ENCODE measurements at places on chromosomes 6 and 20.

GRCh38 chr20:58408603-58409246 is 19.7 kb downstream of the VAPB start:
- DNase-seq: no peak

GRCh38 chr20:31515775-31516107 is 1.5 kb downstream of the HM13 start:
- no peak for DNase-seq

- DNase-seq: no peak
These were observed 5.4 kb upstream of the RAB44 start for GRCh38 chr6:36692220-36692619.

DNA sequence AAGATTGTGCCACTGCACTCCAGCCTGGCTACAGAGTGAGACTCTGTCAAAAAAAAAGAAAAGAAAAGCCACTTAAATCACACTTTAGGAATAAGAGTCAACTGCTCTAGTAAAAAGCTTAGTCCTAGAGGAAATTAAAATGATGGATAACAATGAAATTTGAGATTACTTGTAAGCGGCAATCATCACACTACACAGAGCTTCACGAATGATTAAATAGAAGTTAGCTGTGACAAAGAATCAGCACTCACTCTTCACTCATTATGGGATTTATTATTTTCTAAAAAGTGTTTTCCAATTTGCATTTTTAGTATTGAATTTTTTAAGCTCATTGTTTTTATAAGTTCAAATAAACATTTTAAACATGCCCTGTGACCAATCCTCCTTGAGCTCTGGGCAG is 718.0 kb downstream of the UTRN start:
- DNase-seq: no peak

GRCh38 chr6:57024321-57024720 is 22.2 kb upstream of the KIAA1586 start:
- no peak for DNase-seq

- DNase-seq: no peak
These were observed 4.7 kb downstream of the MMP9 start for GRCh38 chr20:46013322-46013828.

DNA sequence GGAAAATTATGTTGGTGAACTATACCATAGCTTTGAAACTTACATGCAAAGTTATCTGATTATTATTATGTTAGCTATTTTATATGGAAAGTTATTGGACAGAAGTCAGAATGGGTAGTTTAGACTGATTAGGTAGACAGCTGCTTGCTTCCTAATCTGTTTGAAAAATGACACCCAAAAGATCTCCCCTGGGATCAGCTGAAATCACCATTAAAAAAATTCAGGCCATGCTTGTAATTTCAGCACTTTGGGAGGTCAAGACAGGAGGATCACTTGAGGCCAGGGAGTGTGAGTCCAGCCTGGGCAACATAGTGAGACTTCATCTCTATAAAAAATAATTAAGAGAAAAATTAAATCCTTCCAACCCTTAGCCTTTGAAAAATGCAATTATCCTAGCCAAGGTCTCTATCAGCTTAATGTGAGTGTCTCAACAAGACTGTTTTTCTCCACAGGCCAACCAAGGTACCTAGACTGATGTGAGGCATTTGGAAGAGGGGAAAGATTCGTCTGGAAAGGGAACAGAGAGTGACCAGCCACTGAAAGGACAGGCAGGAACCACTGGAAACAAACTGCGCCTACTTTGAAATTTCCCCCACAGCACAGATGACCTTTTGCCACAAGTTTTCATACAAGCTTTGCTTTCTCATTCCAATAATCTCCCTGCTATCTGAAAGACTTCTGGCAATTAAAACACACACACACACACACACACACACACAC is 232.3 kb downstream of the GMPR start:
- DNase-seq: no peak

DNA sequence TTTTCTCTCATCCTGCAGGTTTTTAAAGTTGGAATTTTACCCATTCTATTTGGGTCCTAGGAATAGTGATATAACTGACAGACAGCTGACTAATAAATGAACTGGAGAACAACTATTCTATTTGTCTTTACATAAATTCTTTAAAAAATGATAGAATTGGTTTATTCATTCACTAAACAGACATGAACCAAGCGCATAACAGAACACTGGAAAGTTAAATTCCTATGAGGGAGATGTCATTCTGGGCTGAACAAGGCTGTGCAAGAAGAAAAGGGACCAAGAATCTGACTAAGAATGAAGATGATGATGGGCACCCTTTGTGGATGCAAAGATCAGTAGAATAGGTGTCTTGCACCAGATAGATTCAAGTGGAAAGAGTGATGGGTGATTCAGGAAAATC is 256.3 kb upstream of the SASH1 start:
- DNase-seq: no peak

- no peak for DNase-seq
These were observed 7.4 kb downstream of the OSER1 start for GRCh38 chr20:44203161-44203560.

DNA sequence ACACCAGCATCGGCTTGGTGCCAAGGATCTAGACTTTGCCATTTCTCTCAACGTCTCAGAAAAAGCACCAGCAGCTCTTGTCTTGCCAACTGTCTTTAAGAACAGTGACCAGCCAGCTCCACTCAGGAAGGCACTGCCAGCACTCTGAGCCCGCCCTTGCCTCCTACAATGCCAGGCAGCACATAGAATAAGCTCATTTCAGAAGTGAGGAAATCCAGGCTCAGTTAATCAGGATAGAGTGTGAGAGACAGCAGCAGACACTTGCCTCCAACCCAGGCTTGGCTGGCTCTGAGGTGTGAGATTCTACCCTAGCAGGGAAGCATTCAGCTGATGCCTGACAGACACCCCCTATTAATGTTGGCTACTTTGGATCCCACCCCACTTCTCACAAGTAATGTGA is 4.3 kb upstream of the SYNDIG1 start:
- DNase-seq: no peak

GRCh38 chr20:17852323-17852722 is 116.3 kb downstream of the SNX5 start:
- DNase-seq: no peak

DNA sequence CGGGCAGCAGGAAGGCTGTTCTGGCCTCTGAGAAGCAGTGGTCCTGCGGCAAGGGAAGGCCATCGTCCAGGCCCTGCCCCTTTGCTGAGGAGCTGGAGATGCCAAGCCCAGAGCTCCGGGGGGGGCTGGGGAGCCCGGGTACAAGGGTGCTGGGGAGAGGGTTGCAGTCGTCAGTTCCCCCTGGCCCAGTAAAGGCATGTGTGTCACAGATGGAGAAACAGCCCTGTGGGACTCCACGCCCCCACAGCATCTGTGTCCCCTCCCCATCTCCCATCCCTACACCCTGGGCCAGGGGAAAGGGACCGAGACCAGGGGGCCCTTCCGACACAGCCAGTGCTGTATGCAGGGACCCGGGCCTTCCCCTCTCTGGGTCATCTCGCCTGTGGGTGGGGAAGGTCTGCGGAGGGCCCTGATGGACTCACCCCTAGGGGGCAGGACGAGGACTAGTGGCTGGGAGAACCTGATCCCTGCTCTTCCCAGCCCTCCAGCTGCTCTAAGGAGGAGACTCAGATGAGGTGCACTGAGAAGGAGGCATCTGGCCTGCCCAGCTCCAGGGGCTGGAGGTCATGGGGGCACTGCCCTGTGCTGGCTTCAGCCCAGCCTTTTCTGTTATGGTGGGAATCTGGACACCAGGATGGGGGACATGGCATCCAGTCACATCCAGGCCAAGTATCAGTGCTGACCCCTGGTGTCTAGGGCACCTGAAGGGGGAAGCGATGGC is 609 bp downstream of the MYL9 start:
- no peak for DNase-seq

GRCh38 chr6:157235600-157236039 is 87.7 kb downstream of the TMEM242 start:
- DNase-seq: no peak

- no peak for DNase-seq
These were observed 373.4 kb downstream of the THBS2 start for GRCh38 chr6:168880271-168880670.

GRCh38 chr6:25898289-25898977 is 24.4 kb upstream of the SLC17A3 start:
- DNase-seq: no peak

DNA sequence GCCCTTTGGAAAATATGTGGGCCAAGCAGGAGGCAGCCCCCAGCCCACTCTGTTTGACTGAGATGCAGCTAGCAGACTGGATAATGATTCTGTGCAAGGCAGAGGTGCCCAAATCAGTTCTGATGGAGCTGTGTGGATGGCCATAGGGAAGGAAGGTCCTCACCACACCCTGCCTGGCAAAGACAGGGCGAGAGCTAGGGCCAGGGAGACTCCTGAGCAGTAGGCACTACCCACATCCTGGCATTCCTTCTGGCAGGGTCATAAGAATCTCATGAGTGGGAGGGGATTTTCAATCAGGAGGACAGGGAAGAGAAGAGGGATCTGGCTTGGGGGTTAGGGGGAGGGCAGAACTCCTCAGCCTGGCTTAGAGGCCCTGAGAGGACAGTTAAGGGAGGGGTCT is 18.6 kb upstream of the TREM2 start:
- no peak for DNase-seq

GRCh38 chr6:108580646-108581045 is 19.9 kb downstream of the FOXO3 start:
- no peak for DNase-seq

DNA sequence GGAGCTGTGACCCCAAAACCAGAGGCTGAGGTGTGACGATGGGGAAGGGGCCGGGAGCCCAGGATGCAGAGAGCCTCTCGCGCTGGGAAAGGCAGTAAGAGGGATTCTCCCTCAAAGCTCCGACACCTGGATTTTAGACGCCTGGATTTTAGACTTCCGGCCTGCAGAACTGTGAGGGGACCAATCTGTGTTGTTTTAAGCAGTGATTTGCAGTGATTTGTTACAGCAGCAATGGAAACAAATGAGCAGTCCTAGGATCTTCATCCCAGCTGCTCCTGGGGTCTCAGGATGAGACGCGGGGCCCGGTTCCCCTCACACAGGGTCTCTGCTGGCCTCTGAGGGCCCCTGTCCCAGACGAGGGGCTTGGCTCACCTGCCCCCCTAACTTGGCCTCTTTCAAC is 365.5 kb downstream of the THBS2 start:
- DNase-seq: no peak

DNA sequence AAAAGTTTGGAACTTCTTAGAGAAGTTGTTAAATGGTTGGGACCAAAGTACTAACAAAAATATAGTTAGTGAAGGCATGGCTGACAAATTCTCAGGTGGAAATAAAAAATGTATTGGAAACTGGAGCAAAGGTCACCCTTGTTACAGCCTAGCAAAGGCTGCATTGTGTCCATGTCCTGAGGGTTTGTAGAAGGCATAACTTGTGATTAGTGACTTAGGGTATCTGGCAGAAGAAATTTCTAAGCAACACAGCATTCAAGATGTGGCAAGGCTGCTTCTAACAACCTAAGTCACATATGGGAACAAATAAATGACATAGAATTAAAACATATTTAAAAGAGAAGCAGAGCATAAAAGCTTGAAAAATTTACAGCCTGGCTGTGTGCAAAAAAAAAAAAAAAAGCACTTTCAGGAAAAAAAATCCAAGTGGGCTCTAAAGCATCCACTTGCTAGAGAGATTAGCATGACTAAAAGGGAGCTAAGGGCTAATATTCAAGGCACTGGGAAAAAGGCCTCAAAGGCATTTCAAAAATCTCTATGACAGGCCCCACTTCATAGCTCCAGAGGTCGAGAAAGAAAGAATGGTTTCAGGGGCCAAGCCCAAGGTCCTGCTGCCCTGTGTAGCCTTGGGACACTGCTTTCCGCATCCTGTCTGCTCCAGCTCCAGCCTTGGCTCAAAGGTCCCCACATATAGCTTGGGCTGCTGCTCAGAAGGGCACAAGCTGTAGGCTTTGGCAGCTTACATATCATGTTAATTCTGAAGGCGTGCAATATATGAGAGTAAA is 453.2 kb upstream of the PTCHD4 start:
- no peak for DNase-seq

- DNase-seq: no peak
These were observed 159.8 kb upstream of the ECI2 start for GRCh38 chr6:4295058-4295782.

DNA sequence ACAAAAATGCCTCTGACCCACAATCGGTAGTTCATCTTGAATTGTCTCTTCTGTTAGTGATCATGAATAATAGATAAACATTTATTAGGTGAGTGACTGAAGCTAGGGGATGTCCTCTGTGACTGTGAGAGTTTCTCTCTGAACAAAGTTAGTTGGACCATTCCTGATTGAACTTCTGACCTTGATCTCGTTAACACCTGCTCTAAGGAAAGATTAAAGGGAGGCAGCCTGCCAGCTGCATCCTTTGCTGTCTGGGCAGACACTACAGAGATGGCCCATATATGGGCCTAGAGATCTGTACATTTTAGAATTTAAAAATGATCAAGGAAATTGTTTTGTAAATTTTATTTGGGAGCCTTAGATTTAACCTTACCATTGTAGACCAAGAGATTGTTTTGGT is 27.3 kb downstream of the MAPK14 start:
- DNase-seq: no peak

GRCh38 chr20:41352666-41353065 is 12.0 kb downstream of the LPIN3 start:
- DNase-seq: no peak

DNA sequence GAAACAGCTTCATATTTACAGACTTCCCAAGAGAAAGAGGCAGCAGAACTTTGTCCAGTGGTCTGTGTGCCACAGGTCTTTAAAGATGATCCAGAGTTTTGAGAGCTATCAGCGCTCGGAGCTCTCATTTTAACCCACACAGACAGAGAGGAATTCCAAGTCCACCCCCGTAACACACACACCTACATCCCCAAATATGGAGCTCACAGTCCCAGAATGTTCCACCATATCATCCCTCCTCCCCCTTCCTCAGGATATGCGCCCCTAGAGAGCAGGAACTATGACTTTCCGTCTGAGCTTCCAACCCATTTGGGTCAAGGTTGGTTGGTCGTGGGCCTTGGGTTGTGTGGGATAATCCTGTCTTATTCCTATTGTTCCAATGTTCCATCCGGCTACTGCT is at the start of gene DEFB128:
TSS of gene DEFB128 (minus strand) at position 101 of the 400 bp plus-strand sequence. CDS start at position 13, 88 bp downstream.
- no peak for DNase-seq

DNA sequence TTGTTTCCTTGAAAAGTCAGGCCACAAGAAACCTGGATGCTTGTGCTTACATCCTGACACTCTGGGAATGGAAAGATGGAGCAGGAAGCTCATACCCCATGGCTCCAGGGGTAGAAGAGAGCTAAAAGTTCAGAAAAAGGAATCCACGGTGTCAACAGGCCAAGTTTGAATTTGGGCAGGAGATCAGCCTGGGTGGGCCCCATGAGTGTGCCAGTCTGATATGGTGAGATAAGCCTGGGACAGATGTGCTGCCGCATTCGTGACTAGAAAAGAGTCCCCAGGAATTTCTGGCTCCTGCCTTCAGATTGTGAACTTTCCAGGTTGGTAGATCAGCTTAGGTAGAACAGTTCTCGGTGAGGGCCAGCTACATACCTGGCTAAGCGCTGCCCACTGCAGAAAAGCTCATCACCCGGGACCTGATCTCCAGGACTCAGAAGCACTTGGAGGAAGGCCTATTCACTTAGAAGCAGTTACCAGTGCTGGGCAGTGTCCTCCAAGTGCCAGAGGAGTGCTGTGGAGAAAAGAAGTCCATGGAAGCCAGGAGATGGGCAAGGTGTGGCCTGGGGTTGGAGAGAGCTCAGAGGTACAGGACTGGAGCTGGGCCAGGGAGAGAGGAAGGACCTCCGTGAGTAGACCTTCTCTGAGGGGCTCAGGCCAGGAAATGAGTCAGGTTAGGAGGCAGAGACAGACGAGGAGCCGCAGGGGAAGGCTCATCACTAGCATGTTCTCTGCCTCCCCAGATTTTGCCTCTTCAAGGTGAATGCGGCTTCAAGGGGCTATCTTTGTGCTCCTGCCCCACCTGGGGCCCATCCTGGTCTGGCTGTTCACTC is at the start of gene TSPO2:
TSS of gene TSPO2 (plus strand) at position 242 of the 830 bp plus-strand sequence. CDS start at position 761, 519 bp downstream.
- DNase-seq: no peak

GRCh38 chr20:46900086-46900485 is 5.4 kb downstream of the EYA2 start:
- DNase-seq: no peak

Data from activated CD4-positive, alpha-beta T cell treated with anti-CD3 and anti-CD28 coated beads for 24 hours (primary cell).